Thoracic aorta (tissue), 2 donors: ENCODE measurements at places on chromosomes 1 and 21. TPM values are rescaled to one million over a fixed set of nuclear protein-coding genes. Genes with fewer than 3 reads are reported as not detected.

GRCh38 chr1:33030575-33030974 is 6.1 kb downstream of the AK2 start:
- no peak for DNase-seq
- H3K27ac ChIP-seq: no peak overlapping the region
- peaks cover 14% of the 10 kb centered on the region for H3K4me1 ChIP-seq
- no peak overlapping the region for H3K4me3 ChIP-seq

- H3K27ac ChIP-seq: no peak overlapping the region
- no peaks in the 10 kb centered on the region for H3K36me3 ChIP-seq
- no peak overlapping the region for H3K4me3 ChIP-seq
- no peaks in the 10 kb centered on the region for H3K27me3 ChIP-seq
- no peak for DNase-seq
- H3K4me1 ChIP-seq: no peaks in the 10 kb centered on the region
Observed at GRCh38 chr1:116895073-116895472, 14.6 kb upstream of the PTGFRN start.

GRCh38 chr1:242185731-242186130 is 186.8 kb upstream of the MAP1LC3C start:
- H3K27me3 ChIP-seq: no peaks in the 10 kb centered on the region
- H3K27ac ChIP-seq: no peak overlapping the region
- no peaks in the 10 kb centered on the region for H3K4me1 ChIP-seq

DNA sequence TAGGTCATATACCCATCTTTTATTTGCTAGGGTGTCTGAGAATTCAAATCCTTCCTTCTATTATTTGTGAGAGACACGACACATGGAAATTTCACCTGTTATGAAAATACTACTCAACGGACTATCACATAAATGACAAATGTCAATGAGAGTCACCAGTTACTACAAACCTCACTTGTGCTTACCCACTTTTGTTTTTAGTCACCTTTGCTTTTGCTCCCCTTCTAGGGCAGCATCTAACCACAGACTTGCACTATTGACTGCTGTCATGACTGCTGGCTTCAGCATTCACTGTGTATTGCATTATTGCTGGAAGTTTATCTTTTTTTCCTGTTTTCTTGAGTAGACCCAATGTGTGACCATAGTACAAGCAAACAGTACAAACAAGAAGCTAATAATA is 1048.0 kb downstream of the PLA2G4A start:
- no peaks in the 10 kb centered on the region for H3K4me1 ChIP-seq
- H3K36me3 ChIP-seq: no peaks in the 10 kb centered on the region
- H3K27me3 ChIP-seq: no peaks in the 10 kb centered on the region
- DNase-seq: no peak

- H3K27me3 ChIP-seq: no peaks in the 10 kb centered on the region
- H3K4me1 ChIP-seq: peaks cover 20% of the 10 kb centered on the region
- H3K36me3 ChIP-seq: peaks cover 22% of the 10 kb centered on the region
- no peak overlapping the region for H3K4me3 ChIP-seq
- no peak for DNase-seq
- no peak overlapping the region for H3K27ac ChIP-seq
Observed at GRCh38 chr1:15571266-15571665, 13.6 kb downstream of the AGMAT start.

DNA sequence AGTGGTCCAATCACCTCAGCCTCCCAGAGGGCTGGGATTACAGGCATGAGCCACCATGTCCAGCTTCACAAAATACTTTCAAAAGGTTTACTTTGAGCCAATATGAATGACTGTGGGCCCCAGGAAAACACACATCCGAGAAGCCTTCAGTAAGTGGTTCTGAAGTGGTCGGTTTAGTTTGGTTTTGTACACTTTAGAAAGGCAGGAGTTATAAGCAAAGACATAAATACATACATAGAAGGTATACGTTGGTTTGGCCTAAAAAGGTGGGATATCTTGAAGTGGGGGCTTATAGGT is 3.2 kb upstream of the MIB2 start:
- peaks cover 25% of the 10 kb centered on the region for H3K4me1 ChIP-seq
- H3K27me3 ChIP-seq: no peaks in the 10 kb centered on the region
- H3K4me3 ChIP-seq: no peak overlapping the region
- H3K27ac ChIP-seq: no peak overlapping the region

DNA sequence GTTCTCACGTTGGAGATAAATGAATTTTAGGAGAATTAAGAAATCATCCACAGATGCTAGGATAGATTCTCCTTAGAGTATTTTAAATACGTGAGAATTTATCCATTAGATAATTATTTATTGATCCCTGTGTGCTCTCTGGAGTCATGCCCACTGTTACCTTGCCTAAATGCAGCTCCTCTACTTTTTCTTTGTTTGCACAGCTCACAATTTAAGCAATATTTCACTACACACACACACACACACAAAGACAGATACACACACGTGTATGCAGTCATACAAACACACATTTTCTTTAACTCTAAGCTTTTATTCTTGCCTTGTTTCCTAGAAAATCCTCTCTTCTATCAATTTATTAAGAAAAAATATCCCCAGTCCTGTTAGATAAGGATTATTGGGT is 51.7 kb downstream of the GPR88 start:
- H3K4me3 ChIP-seq: no peak overlapping the region
- no peak for DNase-seq
- no peaks in the 10 kb centered on the region for H3K4me1 ChIP-seq
- no peak overlapping the region for H3K27ac ChIP-seq
- H3K36me3 ChIP-seq: no peaks in the 10 kb centered on the region
- H3K27me3 ChIP-seq: no peaks in the 10 kb centered on the region

- no peak for DNase-seq
- H3K4me1 ChIP-seq: peaks cover 67% of the 10 kb centered on the region
- H3K27ac ChIP-seq: peak overlapping the region; percentile 90
- H3K36me3 ChIP-seq: no peaks in the 10 kb centered on the region
- H3K4me3 ChIP-seq: peak overlapping the region; percentile 47
Observed at GRCh38 chr1:234961456-234962339, 166.9 kb downstream of the TOMM20 start.

DNA sequence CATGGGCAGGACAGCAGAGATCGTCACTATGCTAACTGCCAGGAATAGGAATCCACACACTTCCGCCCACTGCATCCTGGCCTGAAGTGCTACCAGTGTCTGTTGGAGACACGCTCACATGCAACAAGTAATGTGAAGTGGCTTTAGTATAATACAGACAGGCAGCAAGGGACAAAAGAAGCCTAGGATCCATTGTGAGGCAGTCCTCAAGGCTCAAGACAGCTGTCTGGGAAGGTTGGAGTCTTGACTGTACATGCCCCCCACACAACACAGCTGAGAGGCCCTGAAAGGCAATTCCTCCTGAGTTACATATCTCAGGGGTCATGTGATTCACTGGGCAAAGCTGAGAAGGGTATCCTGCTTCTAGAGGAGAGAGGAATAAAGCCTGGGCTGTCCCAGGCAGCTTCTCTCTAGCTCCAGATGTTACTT is 39.9 kb upstream of the CD1D start:
- no peak overlapping the region for H3K27ac ChIP-seq
- H3K36me3 ChIP-seq: no peaks in the 10 kb centered on the region
- H3K4me3 ChIP-seq: no peak overlapping the region

DNA sequence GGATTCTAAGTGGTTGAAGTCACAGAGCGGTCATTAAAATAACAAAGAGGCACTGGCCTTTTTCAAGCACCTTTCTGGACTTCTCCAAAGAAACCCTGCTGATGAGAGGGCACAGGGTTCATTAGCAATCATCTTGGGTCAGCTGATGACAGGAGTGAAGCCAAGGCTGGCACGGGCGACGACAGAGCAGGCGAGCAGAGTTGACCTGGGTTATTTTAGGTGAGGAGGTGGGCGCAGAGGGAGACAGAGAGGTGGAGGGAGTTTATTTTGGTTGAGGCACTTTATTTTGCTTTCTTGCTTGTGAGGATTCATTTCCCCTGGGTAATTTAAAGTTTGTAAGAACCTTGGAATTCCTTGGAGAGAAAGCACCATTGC is 57.9 kb downstream of the OLIG1 start:
- no peaks in the 10 kb centered on the region for H3K36me3 ChIP-seq
- no peak overlapping the region for H3K4me3 ChIP-seq
- peaks cover 6% of the 10 kb centered on the region for H3K27me3 ChIP-seq
- no peaks in the 10 kb centered on the region for H3K4me1 ChIP-seq

- H3K4me3 ChIP-seq: no peak overlapping the region
- DNase-seq: no peak
- H3K27ac ChIP-seq: no peak overlapping the region
- no peaks in the 10 kb centered on the region for H3K4me1 ChIP-seq
Observed at GRCh38 chr21:29753216-29753615, 186.6 kb downstream of the GRIK1 start.

GRCh38 chr1:195773931-195774330 is 834.3 kb downstream of the KCNT2 start:
- no peak overlapping the region for H3K4me3 ChIP-seq
- H3K27ac ChIP-seq: no peak overlapping the region
- no peaks in the 10 kb centered on the region for H3K4me1 ChIP-seq
- H3K27me3 ChIP-seq: no peaks in the 10 kb centered on the region
- H3K36me3 ChIP-seq: no peaks in the 10 kb centered on the region

DNA sequence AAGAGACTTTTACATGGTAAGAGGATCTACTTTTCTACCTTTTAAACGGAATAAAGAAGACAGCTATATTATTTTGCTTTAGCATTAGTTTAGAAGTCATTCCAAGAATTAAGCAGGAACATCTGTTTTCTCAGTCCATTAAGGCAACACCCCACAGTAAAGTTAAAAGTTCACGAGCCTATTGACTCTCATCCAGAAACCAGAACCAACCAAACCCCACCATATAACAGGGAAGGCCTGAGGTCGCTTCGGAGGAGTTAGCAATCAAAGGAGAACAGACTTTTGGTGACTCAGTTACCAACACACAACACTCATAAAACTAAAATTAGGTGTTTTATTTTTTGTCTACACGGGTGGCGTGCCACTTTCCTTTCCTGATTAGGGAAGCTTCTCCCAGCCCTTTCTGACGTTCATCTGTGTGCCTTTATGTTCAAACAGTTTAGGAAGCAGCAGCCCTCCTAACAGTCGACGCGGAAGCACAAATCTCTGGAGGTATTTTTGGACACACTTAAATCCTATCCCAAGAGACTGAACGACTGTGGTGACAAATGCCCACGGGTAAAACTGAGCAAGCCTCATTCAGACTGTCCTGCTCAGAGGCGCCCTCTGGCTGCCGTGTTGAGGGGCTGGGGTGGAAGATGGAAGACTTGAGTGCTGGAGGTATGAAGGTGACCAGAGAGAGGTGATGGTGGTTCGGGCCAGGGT is 8.6 kb upstream of the PLA2G2C start:
- no peak for DNase-seq

GRCh38 chr1:92210701-92211100 is 7.0 kb upstream of the C1orf146 start:
- no peaks in the 10 kb centered on the region for H3K36me3 ChIP-seq
- no peaks in the 10 kb centered on the region for H3K27me3 ChIP-seq
- H3K4me3 ChIP-seq: no peak overlapping the region
- no peak overlapping the region for H3K27ac ChIP-seq

GRCh38 chr1:228464487-228464983 is 22.6 kb upstream of the RNF187 start:
- peaks cover 25% of the 10 kb centered on the region for H3K27me3 ChIP-seq
- peaks cover 13% of the 10 kb centered on the region for H3K4me1 ChIP-seq
- H3K36me3 ChIP-seq: no peaks in the 10 kb centered on the region
- peak overlapping the region; percentile 61 for H3K4me3 ChIP-seq
- no peak overlapping the region for H3K27ac ChIP-seq

- H3K4me1 ChIP-seq: no peaks in the 10 kb centered on the region
- DNase-seq: no peak
- no peak overlapping the region for H3K27ac ChIP-seq
- no peak overlapping the region for H3K4me3 ChIP-seq
- H3K36me3 ChIP-seq: peaks cover 5% of the 10 kb centered on the region
- H3K27me3 ChIP-seq: no peaks in the 10 kb centered on the region
Observed at GRCh38 chr1:108624069-108624468, 36.8 kb downstream of the HENMT1 start.

GRCh38 chr21:41107602-41108001 is 60.4 kb upstream of the BACE2 start:
- no peak overlapping the region for H3K4me3 ChIP-seq
- no peak for DNase-seq
- H3K27me3 ChIP-seq: no peaks in the 10 kb centered on the region
- no peaks in the 10 kb centered on the region for H3K4me1 ChIP-seq

- H3K27ac ChIP-seq: peak overlapping the region; percentile 62
- H3K27me3 ChIP-seq: no peaks in the 10 kb centered on the region
Observed at GRCh38 chr1:67619080-67619479, 65.9 kb upstream of the GADD45A start.

DNA sequence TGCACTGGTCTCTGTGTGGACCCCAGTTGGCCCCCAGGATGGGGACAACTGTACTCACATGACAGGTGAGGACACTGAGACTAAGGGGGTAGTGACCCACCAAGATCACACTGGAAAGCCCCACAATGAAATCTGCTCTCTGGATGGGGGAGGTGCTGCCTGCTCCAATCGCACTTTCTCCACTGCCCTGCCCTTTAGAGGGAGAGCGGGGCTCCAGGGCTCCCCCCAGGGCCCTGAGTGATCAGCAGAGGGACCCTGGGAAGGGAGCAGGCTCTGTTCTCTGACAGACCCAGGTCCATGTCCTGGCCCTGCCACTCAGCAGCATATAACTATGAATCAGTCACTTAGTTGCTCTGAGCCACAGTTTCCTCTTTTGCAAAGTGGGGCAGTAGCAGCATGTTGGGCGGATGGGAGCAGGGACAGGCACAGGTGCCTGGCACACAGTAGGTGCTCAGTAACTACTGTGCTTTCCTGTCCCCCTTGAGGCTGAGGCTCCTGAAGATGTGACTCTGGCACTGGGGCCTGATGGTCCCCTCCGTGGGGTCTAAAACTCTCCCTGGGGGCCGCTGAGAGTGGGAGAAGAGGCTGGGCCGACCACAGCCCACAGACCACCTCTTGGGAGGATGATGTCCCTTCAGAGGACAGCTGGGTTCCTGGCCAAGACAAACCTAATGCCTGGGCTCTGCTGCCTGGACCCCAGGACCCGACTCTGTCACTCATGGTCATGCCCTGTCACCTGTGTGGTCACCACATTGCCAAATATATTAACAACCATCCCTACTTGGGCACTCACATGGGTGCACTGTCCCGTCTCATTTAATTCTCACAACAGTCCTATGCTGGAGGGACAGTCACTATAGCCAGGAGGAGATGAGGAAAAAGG is 222.7 kb downstream of the PTPRU start:
- no peaks in the 10 kb centered on the region for H3K27me3 ChIP-seq
- no peak overlapping the region for H3K27ac ChIP-seq
- H3K36me3 ChIP-seq: no peaks in the 10 kb centered on the region
- H3K4me1 ChIP-seq: no peaks in the 10 kb centered on the region
- DNase-seq: no peak

- no peak overlapping the region for H3K27ac ChIP-seq
- H3K27me3 ChIP-seq: no peaks in the 10 kb centered on the region
- DNase-seq: no peak
- no peaks in the 10 kb centered on the region for H3K4me1 ChIP-seq
Observed at GRCh38 chr1:118184739-118185083, 317 bp downstream of the SPAG17 start.

NUDT4B gene
- total RNA-seq: 47.0 TPM

OXCT2 gene
- 4.1 TPM for total RNA-seq

RNF186 gene
- total RNA-seq: not detected

LHX8 gene
- not detected for total RNA-seq

MAEL gene
- not detected for total RNA-seq

CDK18 gene
- total RNA-seq: 35.2 TPM

APOBEC4 gene
- total RNA-seq: not detected

SPRR4 gene
- not detected for total RNA-seq

CFHR2 gene
- total RNA-seq: not detected
